Hematopoietic multipotent progenitor cell treated with erythropoietin and hydrocortisone succinate and interleukin-3 and kit ligand, for 8 days (in vitro differentiated cells): ENCODE measurements at places on chromosomes 1 and 21.

- peak; percentile 51 for DNase-seq
Observed at GRCh38 chr1:38004284-38005108, 818 bp downstream of the FHL3 start.

DNA sequence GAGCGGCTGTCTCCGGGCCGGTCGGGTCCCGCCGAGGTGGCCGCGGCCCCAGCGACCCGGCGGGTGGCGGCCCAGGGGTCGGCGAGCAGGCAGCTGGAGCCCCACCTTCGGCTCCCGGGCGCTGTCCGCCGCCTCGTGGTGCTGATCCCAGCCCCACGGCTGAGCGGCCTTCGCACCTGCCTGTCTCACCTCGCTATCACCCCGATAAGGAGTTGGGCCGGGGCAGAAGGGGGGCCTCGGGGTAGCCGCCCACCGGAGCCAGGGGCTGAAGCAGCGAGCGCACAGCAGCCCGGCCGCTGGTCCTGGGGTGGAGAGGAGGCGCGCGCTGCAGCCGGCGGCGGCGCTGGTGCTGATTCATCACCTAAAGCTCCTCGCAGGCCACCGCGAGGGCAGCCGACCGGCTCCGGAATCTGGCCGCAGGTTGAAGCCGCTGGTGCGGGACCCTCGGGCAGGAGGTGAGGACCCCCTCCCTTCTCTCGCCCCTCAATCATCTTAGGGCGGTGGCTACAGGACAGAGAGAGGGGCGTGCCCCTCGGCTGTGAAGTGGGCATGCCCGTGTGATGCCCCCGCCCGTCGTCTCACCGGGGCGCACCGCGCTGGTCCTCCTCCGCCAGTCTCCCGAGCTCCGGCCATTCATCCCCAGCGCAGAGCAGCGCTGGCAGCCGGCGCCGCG lies 575 bp downstream of the TRIM67 start:
- DNase-seq = peak; percentile 38

- peak; percentile 67 for DNase-seq
Observed at GRCh38 chr1:24048205-24048869, 63.6 kb downstream of the MYOM3 start.

- no peak for DNase-seq
Observed at GRCh38 chr1:11961230-11961629, 19.0 kb upstream of the MFN2 start.

DNA sequence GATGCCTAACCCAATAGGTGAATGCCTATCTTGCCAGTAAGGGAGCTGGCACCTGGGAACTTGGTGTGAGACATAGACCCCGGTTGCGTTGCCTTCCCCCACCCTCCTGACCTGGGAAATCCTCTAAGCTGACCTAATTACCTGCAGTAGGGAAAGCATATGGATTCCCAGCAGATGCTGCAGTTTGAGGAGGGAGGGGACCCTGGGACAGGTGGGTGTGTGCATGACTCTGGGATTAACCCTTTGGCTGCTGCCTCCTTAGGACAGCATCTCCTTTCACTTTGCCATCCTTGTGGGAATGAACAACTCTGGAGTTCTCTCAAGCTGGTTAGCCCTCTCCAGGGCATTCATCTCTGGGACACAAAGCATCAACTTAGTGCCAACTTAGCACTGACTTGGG lies 16.4 kb upstream of the NFASC start:
- no peak for DNase-seq

DNA sequence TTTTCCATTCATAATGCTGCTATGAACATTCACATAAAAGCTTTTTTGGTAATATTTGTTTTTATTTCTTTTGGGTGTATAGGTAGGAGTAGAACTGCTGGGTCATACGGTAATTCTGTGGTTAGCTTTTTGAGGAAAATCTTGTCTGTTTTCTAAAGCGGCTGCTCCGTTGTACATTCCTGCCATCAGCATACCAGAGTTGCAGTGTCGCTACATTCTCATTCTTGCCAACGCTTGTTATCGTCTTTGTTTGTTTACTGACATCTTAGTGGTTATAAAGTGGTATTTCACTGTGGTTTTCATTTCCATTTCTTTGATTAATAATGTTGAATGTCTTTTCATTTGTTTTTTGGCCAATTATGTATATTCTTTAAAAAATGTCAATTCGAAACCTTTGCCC lies 469.8 kb upstream of the ZP4 start:
- no peak for DNase-seq

DNA sequence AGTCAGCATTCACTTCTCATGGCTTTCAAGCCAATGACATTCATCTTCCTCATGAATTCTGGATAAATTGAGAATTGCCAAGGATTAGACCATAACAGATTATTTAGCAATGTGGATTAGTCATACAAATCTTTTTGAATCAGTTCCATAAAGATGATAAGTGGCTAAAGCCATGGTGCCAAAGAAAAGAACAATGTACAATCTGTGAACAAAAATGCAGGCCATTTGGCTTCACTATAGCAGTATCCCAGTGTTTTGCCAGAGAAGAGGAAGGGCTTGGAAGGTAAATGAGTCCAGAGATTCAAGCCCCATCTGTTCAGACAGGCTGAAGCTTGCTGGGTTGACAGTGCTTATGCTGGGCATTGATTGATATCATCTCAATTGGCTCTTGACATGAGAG lies 376.4 kb upstream of the LRRC7 start:
- DNase-seq = no peak

DNA sequence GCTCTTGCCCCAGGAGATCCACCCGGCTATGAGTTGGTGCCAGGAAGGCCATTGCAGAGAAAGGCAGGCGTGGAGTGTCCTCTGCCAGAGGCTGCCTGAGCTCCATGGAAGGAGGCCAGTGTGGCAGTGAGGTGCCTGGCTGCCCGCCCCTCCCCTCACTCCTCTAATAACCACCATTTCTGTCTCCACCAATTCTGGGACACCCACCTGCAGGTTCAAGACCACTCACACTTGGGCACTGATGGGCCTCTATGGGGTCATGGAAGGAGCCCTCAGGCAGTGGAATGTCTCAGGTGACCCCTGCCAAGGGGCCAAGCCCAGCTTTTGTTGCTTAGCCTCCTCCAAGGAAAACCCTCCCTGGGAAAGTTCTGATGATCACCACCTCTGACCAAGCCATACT lies 731.6 kb downstream of the MATN1 start:
- no peak for DNase-seq

GRCh38 chr1:46659307-46659870 lies 8.8 kb downstream of the ATPAF1 start:
- no peak for DNase-seq

DNA sequence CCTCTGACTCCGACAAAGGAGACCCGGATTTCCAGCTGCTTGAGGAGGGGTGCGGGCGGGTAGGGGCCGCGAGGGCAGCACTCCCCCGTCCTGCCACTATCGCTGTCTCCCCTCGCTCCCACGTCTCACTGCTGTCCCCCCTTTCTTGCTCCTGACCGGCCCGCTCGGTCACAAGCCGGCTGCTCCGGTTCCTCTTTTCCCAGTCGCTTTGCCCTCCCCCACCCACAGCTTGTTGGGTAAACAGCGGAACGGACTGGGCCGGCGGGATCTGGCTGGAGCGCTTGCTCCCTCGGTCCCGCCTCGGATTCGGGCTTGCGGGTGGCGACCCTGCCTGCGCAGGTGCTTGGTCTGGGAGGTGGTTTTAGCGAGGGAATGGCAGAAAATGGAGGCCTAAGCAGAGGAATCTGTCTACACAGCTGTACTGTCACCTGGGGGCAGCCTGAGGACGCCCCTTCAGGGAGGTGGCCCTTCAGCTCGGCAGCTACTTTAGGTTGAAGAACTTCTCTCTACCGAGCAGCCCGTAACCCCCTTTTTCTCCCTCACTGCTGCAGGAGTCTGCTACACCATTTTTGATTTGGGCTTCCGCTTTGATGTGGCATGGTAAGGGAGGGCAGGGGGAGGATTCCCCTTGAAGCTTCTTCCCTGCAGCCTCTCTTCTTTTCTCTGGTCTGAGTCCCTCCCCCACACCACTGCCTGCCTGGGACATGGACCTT lies 645 bp downstream of the ATP6V0B start:
- peak; percentile 37 for DNase-seq

DNA sequence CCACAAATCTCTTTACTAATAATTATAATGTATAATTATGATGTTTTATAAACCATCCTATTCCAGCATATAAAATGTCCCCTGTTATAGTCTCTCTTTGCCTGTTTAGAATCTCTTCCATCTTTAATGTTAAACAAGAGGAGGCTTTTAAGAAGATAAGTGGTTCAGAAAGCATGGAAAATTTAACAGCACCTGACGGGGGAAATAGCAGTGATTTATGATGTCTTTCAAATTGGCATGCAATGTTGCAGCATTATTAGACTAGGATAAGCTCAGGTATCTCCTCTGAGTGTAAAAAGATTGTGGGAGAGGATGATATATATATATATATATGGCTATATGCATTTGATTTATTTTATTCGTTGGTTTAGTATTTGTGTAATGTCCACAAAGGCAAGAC lies 24.4 kb downstream of the GIPC2 start:
- no peak for DNase-seq

DNA sequence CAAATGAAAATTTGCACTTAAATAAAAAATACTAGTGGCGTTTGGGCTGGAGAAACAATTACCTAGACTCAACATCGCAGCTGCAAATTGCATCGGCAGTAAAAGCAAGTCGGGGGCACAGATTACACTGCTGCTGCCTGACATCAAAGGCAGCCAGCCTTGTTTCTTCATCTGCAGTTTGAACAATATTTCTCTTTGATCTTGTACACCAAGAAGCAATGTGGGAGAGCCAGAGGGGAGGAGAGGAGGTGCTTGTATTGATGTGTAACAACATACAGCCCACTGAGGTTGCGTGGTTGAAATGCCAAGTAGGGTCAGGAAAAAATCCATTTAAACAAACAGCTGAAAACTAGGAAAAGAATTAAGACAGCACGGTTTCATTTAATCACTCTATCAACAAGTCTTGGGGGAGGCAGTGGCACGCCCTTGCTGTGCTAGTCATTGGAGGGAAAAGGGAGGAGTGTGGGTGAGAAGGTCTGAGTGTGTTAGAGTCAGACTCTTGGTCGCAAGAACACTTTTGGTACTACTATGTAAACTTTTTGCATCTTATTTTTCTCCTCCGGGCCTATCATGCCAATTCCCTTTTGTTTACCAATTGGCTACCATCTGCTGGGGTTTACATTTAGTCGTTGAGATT lies 456.5 kb downstream of the OMA1 start:
- no peak for DNase-seq

DNA sequence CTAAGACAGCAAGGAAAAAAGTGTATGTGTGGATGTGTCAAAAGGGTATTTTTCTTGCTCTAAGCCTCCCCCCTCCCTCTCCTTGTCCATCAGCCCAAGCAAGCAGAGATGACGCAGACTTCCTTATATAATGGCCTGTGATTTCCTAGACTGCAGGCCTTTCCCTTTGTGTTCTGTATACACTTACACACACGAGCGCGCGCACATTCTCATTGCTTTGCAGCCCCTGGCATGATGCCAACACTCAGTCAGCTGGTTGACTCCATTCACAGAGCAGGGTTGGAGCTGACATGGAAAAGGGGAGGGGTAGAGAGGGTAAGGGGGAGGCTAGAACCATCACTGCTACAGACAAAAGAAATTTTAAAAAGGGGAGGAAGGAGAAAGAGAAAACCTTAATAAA lies 41.8 kb downstream of the GATAD2B start:
- peak; percentile 84 for DNase-seq

DNA sequence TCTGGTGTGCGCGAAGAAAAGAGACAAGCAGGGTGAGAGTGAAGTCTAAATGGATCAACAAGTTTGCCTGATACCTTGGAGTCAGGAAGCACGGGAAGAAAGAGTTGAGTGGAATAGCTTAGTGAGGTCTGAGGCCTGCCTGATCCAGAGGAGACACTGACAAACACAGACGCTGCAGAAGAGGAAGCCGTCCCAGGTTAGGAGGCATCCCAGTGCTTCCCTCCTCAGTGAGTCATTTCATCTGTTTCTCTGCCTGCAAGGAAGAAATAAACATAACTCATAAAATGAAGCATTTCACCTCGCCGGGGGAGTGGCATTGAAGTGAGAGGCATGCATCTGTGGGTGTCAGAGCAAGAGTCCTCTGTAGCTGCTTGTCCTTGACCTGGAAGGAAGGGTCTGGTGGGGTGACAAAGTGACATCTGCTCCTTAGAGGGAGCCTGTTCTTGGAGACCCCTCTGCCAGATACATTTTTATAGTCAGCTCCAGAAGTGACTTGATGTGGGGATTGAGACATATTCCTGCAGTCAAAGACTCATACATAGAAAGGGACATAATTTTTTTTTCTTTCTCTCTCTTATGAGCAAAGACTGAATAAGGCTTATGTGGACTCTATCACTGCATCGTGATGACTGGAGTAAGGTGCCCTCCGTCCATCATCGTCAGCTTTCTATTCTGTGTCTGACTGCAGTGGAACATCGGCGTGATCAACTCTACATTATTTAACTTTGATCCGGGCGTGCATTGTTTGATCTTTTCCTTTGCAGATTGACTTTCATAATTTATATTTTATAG lies 256.7 kb downstream of the KIF26B start:
- DNase-seq = no peak

- no peak for DNase-seq
Observed at GRCh38 chr1:234851450-234852438, 241.8 kb upstream of the IRF2BP2 start.

DNA sequence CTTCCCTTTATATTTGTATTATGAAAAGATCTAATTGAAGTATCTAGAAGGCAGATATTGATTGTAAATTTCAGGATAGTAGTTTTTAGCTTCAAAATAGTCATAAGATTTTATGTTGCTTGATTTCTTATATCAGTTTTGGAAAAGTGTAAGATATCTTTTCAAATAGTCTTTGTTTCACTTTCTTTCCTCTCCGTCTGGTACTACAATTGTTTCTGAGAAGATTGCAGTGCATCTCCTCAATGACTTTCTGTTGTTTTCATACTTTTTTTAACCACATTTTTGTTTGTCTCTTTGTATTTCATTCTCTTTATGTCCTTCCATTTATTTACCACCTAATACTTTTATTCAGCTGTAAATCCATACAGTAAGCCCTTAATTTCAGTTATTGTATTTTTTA lies 964.6 kb upstream of the B3GALT2 start:
- DNase-seq = no peak

DNA sequence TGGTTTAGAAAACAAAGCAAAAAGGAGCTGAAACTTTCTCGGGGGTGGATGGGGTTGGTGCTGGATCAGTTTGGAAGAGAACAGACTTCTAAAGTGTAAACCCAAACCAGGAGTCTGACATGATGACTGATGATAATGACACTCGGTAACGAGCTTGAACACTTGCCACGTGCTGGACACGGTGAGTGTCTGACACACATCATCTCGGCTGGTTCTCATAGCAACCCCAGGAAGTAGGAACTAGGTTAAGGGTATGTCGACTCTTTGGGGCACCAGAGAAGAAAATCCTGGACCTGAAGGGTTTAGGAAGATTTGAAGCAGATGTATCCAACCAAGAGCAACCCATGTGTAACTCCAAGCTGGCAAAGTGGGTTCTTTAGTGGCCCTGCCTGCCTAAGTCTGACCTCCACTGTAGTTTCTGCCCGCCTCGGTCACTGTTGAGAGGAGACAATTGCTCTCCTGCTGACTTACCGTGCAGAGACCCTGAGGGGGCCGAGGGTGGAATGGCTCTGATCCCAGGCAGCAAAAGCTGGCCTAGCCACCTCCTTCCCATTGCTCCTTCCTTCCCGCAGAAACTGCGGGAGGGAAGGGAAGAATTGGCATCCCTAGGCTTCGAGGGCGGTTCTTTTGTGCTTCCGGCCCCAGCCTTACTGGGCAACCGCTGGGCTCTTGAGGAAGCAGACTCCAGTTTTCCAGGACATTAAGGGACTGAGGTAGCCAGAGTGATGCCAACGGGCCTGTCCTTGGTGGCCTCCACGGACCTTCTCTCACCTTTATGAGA lies 156.0 kb downstream of the TOMM20 start:
- DNase-seq = no peak

GRCh38 chr1:17486242-17486641 lies 46.8 kb upstream of the RCC2 start:
- no peak for DNase-seq

GRCh38 chr1:64195081-64195395 lies 8.4 kb upstream of the UBE2U start:
- no peak for DNase-seq
